Erythroblast (primary cell): ENCODE measurements at places on chromosomes 2 and 18.
A peak's percentile ranks its signal among the peaks of the same experiment; 100 is the strongest.

DNA sequence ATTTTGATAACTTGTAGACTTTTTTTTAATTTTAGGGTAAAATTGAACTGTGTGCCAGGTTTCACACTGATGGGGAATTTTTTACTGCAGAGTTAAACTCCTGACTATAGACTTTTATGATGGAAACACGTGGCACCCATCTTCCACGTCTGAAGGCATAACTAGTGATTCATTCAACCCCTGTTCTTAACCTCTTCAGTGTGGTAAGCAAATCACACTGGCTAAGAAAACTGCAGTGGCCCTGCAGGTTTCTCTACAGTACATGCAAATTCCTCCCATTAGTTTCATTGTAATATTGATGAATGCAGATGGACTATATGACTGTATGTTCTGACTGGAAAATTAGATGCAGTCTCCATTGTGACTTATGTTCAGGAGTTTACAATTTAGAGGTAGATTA lies 47.2 kb downstream of the SMAD4 start:
- no peak for DNase-seq

GRCh38 chr2:56812432-56812831 lies 628.6 kb downstream of the CCDC85A start:
- no peak for DNase-seq

DNA sequence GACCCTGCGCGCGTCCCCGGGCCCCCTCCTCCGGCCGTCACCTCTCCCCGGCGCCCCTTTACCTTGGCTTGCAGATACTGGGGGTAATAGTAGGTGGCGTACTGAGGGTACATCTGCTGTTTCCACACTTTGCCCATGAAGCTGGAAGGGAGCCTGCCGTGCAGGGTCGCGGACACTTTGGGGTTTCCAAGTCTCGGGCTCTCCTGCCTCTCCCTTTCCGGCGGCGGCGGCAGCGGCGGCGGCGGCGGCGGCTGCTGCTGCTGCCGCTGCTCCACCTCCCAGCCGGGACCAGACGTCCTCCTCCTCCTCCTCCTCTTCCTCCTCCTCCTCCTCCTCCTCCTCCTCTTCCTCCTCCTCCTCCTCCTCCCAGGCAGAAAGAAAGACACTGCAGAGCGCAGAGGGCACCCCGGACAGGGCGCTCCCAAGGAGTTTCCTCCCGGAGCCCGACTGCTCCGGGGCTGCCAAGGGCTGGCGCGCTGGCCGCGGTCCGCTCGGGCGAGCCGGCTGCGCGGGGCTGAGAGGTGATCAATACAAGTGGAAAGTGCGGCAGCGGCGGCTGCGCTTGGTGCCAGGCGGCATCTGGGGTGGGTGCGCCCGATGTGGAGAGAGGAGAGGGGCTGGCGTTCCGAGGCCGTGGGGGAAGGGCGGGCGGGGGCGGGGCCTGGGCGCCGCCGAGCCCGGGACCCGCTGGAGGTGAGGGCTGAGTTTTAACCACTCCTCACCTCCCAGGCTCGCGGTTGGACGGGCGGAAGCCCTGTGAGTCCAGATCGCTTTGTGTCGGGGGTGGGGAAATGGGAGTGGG lies at the start of gene RBMS1:
Gene RBMS1 (minus strand): TSS at position 581 of the 802 bp plus-strand sequence. CDS start 444 bp downstream, at position 137.
- peak; percentile 14 for DNase-seq

DNA sequence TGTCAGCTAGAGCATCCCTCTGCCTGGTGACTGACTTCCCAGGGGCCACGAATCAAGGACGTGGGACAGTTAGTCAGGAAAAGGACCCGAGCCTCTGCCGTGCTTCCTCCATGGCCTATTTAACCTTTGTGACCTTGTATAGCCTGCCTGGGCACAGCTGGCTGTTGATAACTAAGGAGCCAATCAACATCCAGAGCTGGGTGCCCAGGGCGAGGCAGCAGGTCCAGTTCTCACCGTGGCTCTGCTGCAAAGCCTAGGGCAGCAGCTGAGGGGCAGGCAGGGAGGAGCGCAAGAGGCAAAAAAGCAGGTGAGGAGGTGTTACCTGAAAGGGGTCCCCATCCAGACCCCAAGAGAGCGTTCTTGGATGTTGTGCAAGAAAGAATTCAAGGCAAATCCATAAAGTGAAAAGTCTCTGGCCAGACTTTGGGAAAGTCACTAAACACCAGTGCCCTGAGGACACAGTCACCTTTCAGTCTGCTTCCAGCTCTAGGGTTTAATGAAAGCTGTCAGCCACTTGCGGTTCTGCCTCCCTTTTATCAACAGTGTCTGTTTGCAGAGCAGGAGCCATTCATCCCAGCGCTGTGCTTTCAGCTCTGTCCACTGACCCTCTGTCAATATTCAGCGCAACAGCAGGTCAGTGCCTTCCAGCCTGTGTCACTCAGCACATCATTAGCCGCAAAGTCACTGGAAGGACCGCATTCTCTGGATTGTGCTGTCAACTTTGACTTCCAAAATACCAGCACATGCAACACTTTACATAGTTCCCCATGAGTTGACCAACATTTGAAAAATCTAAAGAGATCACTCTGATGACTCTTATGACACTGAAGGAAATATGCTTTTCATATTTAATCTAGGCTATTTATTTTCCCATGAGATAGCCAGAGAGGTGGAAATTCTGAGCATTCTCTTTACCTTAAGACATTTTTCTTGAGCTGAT lies 38.6 kb upstream of the ASAP2 start:
- no peak for DNase-seq

- DNase-seq = no peak
Measured at GRCh38 chr2:235063471-235063961, 111.7 kb downstream of the SH3BP4 start.

- DNase-seq = no peak
Measured at GRCh38 chr2:226799976-226800940, 638 bp upstream of the IRS1 start.

GRCh38 chr18:29436459-29436858 lies 1259.5 kb upstream of the CDH2 start:
- no peak for DNase-seq

DNA sequence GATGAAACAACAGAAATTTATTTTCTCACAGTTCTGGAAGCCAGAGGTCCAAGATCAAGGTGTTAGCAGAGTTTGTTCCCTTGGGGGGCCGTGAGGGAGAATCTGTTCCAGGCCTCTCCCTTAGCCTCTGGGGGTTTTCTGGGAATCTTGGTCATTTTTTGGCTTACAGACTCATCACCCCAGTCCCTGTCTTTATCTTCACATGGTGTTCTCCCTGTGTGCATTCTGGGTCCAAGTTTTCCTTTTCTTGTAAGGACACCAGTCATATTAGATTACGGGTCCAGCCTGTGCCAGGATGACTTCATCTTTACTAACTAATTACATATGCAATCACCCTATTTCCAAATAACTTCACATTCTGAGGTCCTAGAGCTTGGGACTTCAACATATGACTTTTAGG lies 292.5 kb upstream of the TRIB2 start:
- no peak for DNase-seq

DNA sequence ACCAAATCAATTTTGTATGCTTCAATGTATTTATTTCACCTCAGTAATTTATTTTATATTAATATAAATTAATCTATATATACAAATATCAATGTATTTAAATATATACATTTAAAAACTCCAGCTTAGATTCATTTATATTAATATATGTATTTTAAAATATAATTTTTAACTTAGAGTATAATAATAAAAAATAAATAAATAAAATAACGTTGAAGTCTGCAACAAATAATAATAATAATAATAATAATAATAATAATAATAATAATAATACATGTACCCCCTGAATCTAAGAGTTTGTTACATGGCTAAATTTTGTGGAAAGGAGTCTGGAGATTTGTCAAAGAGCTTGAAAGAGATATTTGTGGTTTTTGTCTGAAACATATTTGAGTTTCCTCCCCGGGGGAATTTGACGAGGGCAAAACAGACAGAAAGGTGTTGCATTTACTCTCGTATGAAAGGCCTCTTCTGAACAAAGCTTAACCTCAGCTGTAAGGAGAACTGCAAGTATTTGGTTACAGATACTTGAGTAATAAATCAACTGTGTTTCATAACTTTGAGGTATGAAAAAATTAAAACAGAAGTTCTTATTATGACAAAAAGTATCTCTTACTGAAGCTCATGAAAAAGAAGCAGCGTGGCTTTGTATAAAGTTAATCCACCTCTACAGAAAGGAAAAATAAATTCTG lies 93.4 kb downstream of the CDH19 start:
- DNase-seq = no peak

DNA sequence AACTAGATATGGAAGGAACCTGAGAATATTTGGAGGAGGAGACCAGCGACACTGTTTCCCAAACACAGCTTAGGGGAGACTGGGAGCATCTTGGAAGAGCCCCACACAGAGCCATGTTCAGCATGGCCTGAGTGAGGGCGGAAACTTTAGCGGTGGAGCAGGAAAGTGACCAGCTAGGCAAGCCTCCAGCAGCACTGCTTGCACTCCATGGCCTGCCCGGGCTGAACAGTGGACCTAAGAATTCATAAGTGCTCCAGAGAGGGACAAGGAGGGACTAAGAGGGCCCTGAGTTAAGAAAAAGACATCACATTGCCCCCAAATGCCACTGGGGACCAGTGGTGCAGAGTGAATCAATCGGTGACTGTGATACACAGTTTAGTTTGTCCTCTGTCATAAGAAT lies 566.4 kb downstream of the TNS1 start:
- DNase-seq = no peak

- DNase-seq = peak; percentile 76
Measured at GRCh38 chr2:54077088-54077900, 38.1 kb upstream of the ACYP2 start.

- DNase-seq = no peak
Measured at GRCh38 chr2:200695191-200695590, 109.4 kb downstream of the AOX1 start.

DNA sequence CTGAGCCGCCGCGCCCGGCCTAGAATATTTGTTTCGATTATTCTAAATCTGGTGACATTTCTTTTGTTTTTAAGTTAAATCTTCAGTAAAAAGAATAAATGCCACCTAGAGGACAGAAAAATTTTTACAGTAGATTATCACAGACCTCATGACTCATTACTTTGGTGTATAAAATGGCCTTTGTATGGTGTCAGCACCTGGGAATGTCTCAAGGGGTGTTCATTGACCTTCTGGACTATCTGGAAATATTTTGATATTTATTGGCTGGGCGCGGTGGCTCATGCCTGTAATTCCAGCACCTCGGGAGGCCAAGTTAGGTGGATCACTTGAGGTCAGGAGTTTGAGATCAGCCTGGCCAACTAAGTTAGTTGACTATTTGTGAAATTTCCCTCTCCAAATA lies 30.3 kb upstream of the SLC30A6 start:
- DNase-seq = peak; percentile 36

GRCh38 chr2:120383631-120384340 lies 37.9 kb downstream of the INHBB start:
- DNase-seq = no peak

- DNase-seq = peak; percentile 69
Measured at GRCh38 chr2:113755035-113755834, 1.2 kb downstream of the SLC35F5 start.

GRCh38 chr2:207813942-207814341 lies 44.2 kb upstream of the FZD5 start:
- DNase-seq = no peak

DNA sequence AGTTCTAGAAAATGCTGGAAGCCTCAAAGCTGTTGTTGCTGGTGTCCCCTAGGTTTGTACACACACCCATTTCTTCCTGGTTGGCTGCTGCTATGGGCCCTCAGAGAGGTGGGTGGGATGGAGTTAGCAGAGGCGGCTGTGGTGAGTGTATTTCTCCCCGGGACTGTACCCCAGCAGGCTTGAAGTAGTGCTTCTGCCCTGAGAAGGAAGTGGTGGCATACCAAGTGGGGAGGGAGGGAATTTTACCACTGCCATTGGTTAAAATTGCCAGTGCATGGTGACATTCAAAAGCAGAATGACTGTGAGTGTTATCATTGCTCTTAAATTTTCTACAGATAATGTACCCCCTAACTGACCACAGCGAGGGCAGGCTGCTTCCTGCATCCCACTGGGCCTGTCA lies 125.6 kb upstream of the CAPN13 start:
- no peak for DNase-seq
